Uterus (tissue), 4 donors: ENCODE measurements at places on chromosomes 5 and 9.

GRCh38 chr5:102628441-102629175 lies 126.5 kb upstream of the PAM start:
- H3K36me3 ChIP-seq: no peaks in the 10 kb centered on the region
- DNase-seq: no peak
- no peak overlapping the region for H3K27ac ChIP-seq
- no peaks in the 10 kb centered on the region for H3K27me3 ChIP-seq
- H3K4me1 ChIP-seq: no peaks in the 10 kb centered on the region
- H3K4me3 ChIP-seq: no peak overlapping the region

- no peaks in the 10 kb centered on the region for H3K27me3 ChIP-seq
- H3K4me3 ChIP-seq: no peak overlapping the region
- DNase-seq: no peak
- no peak overlapping the region for H3K27ac ChIP-seq
- peaks cover 4% of the 10 kb centered on the region for H3K4me1 ChIP-seq
- no peaks in the 10 kb centered on the region for H3K36me3 ChIP-seq
Observed at GRCh38 chr5:135373736-135374515, 25.1 kb downstream of the MACROH2A1 start.

DNA sequence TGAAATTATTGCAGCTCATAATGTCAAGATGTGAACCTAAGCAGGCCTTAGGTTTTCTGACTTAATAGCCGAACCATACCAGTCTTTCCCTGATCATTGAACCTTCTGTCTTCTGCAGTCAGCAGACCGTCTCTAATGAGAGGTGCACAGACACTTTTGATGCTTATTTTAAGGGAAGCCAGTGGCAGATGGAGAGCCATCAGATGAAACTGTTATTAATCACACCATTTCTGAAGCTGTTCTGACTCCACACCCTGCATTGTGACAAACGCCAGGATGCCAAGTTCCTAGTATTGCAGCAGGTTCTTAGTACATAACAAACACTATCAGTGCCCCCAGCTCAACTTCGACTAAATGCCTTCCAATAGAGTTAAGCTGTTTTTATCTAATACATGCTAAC lies 43.0 kb downstream of the PIK3R1 start:
- H3K36me3 ChIP-seq: no peaks in the 10 kb centered on the region
- H3K27me3 ChIP-seq: no peaks in the 10 kb centered on the region
- no peak overlapping the region for H3K4me3 ChIP-seq
- peak overlapping the region; percentile 79 for H3K27ac ChIP-seq
- no peak for DNase-seq
- H3K4me1 ChIP-seq: peaks cover 25% of the 10 kb centered on the region

GRCh38 chr5:64653766-64654560 lies 36.3 kb upstream of the SHISAL2B start:
- no peak for DNase-seq
- no peak overlapping the region for H3K4me3 ChIP-seq
- H3K36me3 ChIP-seq: no peaks in the 10 kb centered on the region
- no peak overlapping the region for H3K27ac ChIP-seq
- H3K27me3 ChIP-seq: no peaks in the 10 kb centered on the region
- no peaks in the 10 kb centered on the region for H3K4me1 ChIP-seq

GRCh38 chr9:131994364-131995125 lies 85.1 kb downstream of the MED27 start:
- no peak overlapping the region for H3K27ac ChIP-seq
- no peak for DNase-seq
- H3K27me3 ChIP-seq: no peaks in the 10 kb centered on the region

DNA sequence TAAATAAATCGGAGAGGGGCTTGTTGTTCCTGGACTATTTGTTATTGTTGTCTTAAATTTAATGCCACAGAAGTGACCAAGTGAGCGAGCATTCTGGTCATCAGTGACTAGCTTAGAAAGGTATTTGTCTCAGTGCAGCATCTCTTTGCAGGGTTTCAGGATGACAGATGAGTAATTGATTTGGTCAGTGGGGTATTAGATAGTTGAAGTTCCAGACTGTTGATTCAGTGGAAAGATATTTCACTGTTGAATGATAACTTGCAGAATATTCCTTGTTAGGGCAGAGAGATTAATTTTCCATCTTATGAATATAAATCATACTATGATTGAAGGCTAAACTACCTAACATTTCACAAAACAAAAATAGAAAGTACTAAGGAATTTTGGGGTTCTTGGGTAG lies 122.4 kb downstream of the TRIO start:
- H3K36me3 ChIP-seq: no peaks in the 10 kb centered on the region
- no peak overlapping the region for H3K27ac ChIP-seq
- no peaks in the 10 kb centered on the region for H3K27me3 ChIP-seq
- peaks cover 12% of the 10 kb centered on the region for H3K4me1 ChIP-seq

- DNase-seq: no peak
- no peaks in the 10 kb centered on the region for H3K36me3 ChIP-seq
- no peak overlapping the region for H3K4me3 ChIP-seq
- no peaks in the 10 kb centered on the region for H3K27me3 ChIP-seq
- H3K27ac ChIP-seq: no peak overlapping the region
Observed at GRCh38 chr5:181098762-181099601, 32.0 kb downstream of the OR2V1 start.

DNA sequence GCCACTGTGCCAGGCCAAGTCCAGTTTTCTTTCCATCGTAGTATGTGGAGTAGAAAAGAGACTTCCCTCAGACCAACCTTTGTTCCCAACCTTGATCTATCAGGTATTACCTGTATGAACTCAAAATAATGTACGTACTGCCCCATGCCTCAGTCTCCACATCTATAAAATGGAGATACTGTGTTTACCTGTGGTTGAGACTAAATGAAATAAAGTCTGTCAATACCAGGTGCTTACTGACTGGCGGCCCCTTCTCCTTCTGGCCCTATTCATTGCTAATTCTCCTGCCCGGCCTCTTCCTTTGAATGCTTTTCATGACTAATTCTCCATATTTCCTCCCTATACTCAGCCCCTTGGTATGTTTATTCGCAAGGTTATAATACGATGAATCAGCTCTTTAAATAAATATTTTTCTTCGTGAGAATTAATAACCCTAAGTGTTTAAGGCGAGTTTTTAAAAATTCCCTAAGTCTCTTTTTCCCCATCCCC lies 89.6 kb upstream of the BASP1 start:
- H3K4me3 ChIP-seq: no peak overlapping the region
- DNase-seq: no peak
- H3K27ac ChIP-seq: no peak overlapping the region
- H3K4me1 ChIP-seq: no peaks in the 10 kb centered on the region
- H3K27me3 ChIP-seq: no peaks in the 10 kb centered on the region
- H3K36me3 ChIP-seq: no peaks in the 10 kb centered on the region

GRCh38 chr9:1048231-1048619 lies 1.9 kb upstream of the DMRT2 start:
- H3K27ac ChIP-seq: no peak overlapping the region
- H3K4me1 ChIP-seq: no peaks in the 10 kb centered on the region
- no peaks in the 10 kb centered on the region for H3K36me3 ChIP-seq

GRCh38 chr5:82295144-82295543 lies 17.0 kb upstream of the RPS23 start:
- no peak overlapping the region for H3K27ac ChIP-seq
- no peaks in the 10 kb centered on the region for H3K4me1 ChIP-seq
- DNase-seq: no peak
- no peaks in the 10 kb centered on the region for H3K27me3 ChIP-seq

GRCh38 chr5:141504216-141504615 lies 15.3 kb downstream of the PCDHGC5 start:
- no peak overlapping the region for H3K27ac ChIP-seq
- peaks cover 5% of the 10 kb centered on the region for H3K4me1 ChIP-seq
- no peak overlapping the region for H3K4me3 ChIP-seq
- H3K36me3 ChIP-seq: no peaks in the 10 kb centered on the region

DNA sequence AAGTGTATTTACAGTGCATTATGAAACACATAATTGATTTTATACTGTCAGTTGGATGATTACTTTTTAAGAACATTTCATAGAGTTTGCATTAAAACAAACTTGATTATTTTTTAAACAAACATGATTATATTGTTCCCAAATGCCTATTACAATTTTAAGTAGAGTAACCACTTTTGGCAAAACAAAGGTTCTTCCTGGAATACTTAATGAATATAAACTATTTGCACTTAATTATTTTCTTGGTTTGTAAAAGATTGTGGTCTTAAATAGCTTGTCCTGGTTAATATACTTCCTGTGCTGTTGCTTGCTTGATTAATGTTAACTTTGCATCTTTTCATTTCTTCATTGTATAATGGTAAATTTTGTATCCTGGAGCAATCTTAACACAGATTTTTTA lies 180.0 kb downstream of the CDH12 start:
- H3K36me3 ChIP-seq: no peaks in the 10 kb centered on the region
- DNase-seq: no peak
- H3K4me3 ChIP-seq: no peak overlapping the region

- H3K4me3 ChIP-seq: no peak overlapping the region
- H3K27me3 ChIP-seq: no peaks in the 10 kb centered on the region
- H3K27ac ChIP-seq: no peak overlapping the region
- H3K4me1 ChIP-seq: no peaks in the 10 kb centered on the region
Observed at GRCh38 chr5:16726538-16726946, 109.7 kb upstream of the RETREG1 start.

DNA sequence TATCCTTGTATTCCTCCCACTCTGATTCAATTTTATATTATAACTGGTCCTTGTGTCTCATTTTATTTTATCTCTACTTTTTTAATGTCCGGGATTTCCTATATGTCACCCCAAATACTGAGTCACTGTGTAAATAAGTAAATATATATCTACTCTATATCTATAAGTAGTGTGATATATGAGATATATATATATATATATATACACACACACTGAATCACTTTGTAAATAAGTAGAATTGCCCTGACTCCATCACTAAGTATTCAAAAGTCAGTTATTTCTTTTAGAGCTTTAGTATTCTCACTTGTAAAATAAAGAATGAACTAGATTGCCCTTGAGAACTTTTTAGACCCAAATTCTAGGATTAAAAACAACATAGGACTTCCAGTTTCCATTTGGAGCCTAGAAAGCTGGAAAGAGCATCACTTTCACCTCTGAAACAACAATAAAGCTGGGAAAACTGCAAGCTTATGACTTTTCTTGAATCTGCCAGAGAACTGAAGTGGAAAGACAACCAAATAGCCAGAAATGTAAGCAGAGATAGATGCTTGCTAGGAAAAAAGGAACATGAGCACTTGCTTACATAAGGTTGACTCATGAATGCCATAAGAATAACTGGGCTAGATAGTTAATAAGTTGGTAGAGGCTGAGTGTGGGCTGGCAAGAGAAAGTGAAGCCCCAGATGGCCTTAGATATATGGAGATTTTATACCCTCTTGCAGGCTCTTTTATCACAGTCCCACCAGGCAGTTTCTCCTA lies 171.1 kb upstream of the TLX3 start:
- DNase-seq: no peak
- no peaks in the 10 kb centered on the region for H3K4me1 ChIP-seq
- H3K4me3 ChIP-seq: no peak overlapping the region
- no peaks in the 10 kb centered on the region for H3K36me3 ChIP-seq
- H3K27me3 ChIP-seq: no peaks in the 10 kb centered on the region
